NCI-H69 (cell line): ENCODE measurements at places on chromosomes 7 and 10.
A peak's percentile ranks its signal among the peaks of the same experiment; 100 is the strongest.

DNA sequence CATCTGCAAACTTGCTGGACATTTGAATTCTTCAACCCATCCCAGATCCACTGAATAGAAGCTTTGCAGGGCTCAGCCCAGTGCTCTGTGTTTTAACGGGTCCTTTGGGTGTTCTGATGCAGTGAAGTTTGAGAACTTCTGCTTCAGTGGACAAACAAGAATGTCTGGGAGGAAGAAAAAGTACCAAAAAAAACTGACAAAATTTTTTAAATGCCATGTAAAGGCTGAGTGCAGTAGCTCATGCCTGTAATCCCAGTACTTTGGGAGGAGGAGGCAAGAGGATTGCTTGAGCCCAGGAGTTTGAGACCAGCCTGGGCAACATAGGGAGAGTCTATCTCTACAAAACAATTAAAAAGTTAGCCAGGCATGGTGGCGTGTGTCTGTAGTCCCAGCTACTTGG, 51.8 kb upstream of the FRMD4A start:
- DNase-seq: no peak

GRCh38 chr7:44191171-44191570, 1.9 kb upstream of the GCK start:
- no peak for DNase-seq

DNA sequence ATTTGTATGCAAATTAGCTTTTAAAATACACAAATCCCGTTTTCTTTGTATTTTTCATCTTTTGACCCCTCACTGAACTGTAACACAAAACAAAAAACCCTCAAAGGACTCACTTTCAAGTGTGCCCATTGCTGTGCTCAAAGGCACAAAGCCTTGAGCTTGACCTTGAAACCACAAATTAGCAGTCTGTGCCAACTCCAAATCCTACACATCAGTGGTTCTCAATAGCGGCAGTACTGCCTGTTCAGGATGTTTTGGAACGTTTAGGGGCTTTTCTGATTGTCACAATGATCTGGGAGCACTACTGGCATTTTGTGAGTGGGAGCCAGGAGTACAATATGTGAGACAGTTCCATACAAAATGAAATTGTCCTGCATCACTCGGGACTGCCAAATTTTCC, 55.5 kb downstream of the KDM7A start:
- no peak for DNase-seq

DNA sequence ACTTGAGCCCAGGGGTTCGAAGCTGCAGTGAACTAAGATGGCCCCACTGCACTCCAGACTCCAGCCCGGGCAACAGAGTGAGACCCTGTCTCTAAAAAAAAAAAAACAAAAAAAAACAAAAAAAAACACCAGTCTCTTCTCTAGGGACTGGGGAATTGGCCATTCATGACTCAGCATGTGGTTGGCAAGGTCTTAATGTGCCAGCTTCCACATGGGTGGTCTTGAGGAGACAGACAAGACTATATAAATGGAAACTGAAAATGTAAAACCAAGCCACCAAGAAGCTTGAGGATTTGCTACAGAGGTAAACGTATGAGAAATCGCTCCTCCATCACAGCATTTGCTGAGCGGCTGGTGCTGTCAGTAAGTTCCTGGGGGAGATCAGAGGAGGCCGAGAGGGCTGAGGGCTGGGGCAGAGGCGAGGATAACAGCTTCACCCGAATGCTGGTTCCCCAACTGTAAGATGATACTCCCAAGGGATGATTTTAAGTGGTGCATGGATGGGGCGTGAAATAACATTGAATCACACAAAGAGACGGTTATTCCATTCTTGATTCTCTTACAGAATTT, 128.7 kb downstream of the C10orf105 start:
- DNase-seq: peak; percentile 42

DNA sequence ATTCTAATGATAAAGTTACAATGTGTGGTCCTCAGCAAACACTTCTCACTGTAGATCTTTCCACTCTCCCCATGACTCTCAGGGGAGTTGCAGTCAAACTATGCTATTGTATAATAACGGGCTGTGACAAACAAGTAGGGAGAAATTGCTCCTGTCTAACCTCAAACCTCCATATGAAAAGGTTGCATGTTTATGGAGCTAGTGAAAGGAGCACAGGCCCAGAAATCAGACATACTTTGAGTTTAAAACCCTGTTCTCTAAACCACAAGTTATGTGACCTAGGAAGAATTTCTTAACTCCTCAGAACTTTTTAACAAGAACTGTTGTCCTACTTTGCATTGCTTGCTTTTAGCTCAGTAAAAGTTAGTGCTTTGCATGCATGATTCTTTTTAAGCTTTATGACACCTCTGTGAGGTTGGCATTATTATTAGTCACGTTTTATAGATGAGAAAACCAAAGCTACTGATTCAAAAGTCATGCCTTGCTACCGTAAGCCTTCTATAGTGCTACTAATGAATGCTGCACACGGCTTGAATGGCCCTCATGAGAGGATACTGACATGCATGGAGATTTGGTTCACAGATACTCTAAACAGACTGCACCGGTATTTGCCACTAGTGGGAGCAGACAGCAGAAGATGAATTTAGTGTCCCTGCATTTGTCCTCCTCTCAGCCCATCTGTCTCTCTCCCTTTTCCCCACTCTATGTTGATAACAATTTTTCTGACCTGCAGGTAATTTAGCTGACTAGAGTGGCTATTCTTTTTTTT, 129.5 kb upstream of the PCGF5 start:
- DNase-seq: no peak

DNA sequence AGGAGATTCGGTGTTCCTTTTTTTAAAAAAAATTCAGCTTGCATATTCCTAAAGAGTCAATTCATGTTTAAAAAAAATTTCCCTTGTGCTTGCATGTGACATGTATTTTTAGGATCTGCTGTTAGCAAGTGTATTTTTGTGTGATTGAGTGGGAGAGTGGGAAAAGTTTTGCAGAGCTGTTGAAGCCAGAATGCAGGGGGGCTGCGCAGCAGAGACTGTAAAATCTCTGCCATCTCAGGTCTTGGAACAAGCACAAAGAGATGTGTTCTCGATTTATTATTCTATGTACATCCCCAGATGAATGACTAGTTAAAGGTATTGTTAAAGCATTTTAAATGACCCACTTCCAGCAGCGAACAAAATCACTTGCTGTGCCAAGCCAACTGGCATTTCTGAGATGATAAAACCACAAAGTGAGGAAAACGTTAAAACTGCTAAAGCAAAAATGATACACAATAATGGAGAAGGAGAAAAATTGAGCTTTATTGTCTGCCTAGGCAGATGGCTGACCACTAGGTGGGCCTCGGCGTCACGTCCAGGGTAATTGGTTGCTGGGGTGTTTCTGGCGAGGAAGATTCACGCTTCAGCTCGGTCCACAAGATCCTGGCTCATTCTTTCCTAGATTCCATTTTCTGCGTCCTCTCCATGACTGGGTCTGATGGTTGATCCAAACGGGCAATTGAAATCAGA, 67.0 kb upstream of the ATRNL1 start:
- peak; percentile 91 for DNase-seq

GRCh38 chr10:51318399-51319172, 244.3 kb downstream of the PRKG1 start:
- DNase-seq: no peak

- DNase-seq: no peak
Measured at GRCh38 chr7:24713039-24713793, 44.0 kb downstream of the GSDME start.
